Heart left ventricle (tissue), 16 donors: ENCODE measurements at places on chromosomes 1 and 21.

- DNase-seq: no peak
Measured at GRCh38 chr21:30206551-30207251, 9.2 kb downstream of the CLDN8 start.

DNA sequence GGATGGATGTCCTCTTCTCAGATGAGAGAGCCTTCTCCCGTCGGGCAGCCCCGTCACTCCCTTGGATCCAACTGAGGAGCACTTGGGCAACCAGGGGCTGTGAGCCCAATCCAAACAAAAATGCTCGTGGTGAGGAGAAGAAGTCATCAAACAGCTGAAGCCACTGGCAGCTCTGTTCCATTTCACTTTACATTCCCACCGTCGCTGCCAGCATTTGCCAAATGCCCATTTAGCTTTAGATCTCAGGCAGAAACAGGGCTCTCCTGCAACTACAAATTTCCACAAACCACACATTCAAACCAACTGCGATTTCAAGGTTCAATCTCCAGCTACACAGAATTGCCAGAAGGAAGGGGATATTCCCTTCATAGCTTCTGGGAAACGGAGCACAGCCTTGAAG is 634.6 kb downstream of the SMYD3 start:
- DNase-seq: no peak

GRCh38 chr1:185398599-185398998 is 81.6 kb upstream of the IVNS1ABP start:
- no peak for DNase-seq

- no peak for DNase-seq
Measured at GRCh38 chr1:9243066-9243739, 8.6 kb downstream of the H6PD start.
